ENCODE measurements at places on chromosomes 5 and 9. TPM values are rescaled to one million over a fixed set of nuclear protein-coding genes. Genes with fewer than 3 reads are reported as not detected.

URM1 gene
- 56.4 TPM for total RNA-seq

EFNA5 gene
- 4.1 TPM for total RNA-seq

PCDHGA6 gene
- 3.0 TPM for total RNA-seq

ARL14EPL gene
- not detected for total RNA-seq

TMEM252 gene
- total RNA-seq = not detected

DDX4 gene
- total RNA-seq = not detected

PHF24 gene
- not detected for total RNA-seq

PRRX2 gene
- total RNA-seq = not detected

DNA sequence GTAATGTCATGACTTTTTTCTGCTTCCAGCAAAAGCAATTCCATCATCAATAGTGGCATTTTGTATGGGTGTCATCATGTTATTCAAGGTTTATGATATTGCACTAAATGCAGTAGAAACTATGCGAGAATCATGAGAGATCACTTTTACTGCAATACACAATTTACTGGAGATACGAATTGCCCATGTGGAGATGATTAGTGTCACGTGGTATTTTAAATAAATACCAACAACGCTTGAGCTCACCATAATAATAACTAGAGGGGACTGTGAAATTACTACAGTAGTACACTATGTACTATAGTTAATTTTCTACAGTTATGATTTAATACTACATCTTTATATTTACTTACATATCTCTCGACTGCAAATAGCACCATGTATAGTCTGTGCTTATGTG is 49.7 kb downstream of the FAM174A start:
- peaks cover 15% of the 10 kb centered on the region for H3K36me3 ChIP-seq
- H3K4me3 ChIP-seq = no peak overlapping the region
- H3K27ac ChIP-seq = no peak overlapping the region
- no peak for DNase-seq

DNA sequence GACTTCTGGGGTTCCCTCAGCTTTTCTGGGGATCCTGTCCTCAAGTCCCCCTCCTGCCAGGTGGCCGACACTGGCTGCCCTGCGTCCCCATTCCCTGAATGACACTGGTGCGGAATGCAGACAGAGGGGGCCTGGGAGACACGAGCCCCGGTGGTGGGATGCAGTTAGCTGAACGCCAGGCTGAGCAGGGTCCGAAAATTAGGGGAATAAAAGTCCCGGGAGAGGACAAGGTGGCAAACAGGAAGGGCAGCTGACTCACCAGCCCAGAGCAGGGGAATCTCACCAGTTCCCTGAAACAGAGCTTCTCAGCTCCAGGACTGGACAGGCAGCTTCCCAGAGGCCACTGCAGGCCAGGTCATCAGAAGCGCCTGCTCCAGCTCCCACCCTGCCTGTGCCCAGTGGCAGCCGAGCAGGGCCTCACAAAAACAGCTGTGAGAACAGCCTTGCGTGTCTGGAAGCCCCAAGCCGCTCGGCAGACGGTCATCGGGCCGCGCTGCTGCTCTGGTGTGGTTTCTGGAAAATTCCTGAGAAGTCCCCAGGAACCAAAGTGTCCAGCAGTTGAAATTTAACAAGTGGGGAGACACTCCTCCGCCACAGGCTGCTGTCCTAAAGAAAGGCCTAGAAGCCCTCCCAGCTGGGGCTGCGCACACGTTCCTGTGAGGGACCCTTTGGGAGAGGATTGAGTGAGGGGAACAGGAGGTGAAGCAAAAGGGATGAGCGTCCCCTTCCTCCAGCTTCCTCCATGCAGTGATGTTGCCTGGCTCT is 47.6 kb upstream of the EXOC3 start:
- no peaks in the 10 kb centered on the region for H3K4me1 ChIP-seq
- H3K4me3 ChIP-seq = no peak overlapping the region
- H3K36me3 ChIP-seq = no peaks in the 10 kb centered on the region
- H3K27ac ChIP-seq = no peak overlapping the region

DNA sequence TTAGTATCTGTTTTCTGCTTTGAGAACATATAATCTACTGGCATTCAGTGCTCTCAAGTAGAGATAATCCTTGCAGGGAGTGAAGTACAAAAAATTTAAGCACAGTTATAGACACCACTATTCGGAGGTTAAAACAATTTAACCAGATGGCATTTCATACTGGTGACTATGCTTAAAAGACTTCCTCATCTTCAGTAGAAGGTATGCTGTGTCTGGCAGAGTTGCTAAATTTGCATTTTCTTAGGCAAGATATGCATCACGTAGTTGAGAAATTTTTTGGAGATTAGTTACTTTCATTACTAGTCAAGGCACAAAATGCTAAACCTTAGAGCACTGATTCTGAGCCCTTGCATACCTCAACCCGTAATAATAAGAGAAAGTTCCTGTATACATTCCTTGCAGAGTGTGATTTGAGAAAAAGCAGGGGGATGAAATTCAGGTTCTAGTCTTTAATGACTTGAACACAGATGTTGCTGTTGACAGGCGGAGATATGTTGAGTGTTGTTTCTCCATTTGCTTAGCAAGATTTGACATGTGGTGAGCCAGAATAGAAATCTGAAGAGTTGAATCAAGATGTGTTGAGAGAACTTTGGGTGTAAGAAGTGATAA is 70.8 kb upstream of the STARD4 start:
- H3K27ac ChIP-seq = no peak overlapping the region
- no peaks in the 10 kb centered on the region for H3K36me3 ChIP-seq
- no peaks in the 10 kb centered on the region for H3K4me1 ChIP-seq
- no peak for DNase-seq
- H3K4me3 ChIP-seq = no peak overlapping the region

DNA sequence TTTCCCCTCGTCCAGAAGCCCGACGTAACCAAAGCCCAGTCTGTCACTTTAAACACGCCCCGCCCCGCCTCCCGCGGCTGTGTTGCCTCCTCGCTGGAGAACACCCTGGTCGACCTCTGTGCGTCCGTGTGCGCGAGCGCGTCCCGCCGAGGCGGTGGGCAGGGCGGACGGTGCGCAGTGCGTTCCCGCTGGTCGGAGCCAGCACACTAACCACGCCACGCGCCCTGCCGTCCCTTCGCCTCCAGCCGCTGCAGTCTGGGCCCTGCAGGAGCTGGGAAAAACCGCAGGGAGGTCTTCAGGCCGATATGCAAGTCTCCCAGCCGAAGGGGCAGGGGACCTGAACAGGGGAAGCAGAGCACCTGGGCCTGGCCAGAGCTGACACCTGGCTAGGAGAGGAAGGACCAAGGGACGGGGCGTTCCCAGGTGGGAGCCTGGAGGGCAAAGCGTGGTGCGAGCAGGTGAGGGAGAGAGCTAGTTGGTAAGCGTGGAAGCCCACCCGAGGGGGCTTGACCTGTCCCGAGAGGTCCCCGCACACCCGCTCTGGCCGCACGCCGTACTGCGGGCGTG is 1.3 kb upstream of the PHPT1 start:
- peak; percentile 89 for DNase-seq
- peaks cover 39% of the 10 kb centered on the region for H3K27me3 ChIP-seq
- H3K27ac ChIP-seq = peak overlapping the region; percentile 78
- H3K4me1 ChIP-seq = peaks cover 60% of the 10 kb centered on the region
- peak overlapping the region; percentile 94 for H3K4me3 ChIP-seq

DNA sequence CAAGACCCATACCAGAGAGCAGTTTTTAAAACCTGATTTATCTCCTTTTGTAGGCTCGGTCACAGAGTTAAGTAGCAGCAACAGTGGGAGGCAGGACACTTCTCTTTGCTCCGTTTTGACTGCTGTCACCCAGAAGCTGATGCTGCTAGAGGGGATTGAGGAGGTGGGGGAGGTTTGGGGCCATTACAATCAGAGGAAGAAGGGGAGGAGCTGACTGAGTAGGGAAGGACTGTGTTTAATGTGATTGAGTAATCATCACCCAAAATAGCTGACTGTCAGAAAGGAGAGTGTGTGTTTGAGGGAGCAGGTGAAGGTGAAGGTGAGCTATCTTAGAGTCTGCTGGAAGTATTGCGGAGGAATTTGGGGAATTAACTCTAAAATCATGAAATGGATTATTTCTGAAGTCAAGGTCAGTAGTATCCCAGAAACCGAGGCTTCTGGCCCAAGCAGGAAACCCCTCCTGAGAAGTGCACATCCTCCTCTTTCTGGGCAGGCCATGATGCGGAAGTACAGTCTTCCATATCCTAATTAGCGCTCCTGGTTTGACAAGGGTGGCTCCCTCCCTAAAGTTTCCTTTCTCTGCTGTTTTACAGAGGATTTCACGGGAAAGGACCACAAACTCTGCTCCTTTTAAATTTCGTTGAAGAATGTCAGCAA is 214.9 kb downstream of the PLK2 start:
- H3K4me1 ChIP-seq = peaks cover 11% of the 10 kb centered on the region
- DNase-seq = no peak
- H3K4me3 ChIP-seq = no peak overlapping the region
- no peaks in the 10 kb centered on the region for H3K27me3 ChIP-seq

DNA sequence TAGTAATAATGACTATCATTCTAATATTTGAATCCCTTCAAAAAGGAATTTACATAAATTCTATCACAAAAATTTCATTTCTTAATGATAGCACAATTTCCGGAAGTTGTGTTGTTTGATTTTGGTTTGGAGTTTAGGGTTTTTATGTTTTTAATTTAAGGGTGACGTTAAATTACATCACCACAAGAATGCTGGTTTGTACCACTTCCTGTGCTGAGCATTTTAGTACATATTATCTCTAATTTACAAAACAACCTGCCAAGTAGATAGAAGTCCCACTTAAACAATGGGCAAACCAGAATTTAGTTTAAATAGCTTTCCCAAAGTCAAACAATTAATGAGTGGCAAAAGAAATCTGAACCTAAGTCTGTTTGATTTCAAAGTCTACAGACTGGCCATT is 63.4 kb downstream of the DENND1A start:
- H3K4me3 ChIP-seq = no peak overlapping the region
- H3K27me3 ChIP-seq = no peaks in the 10 kb centered on the region
- peak overlapping the region; percentile 46 for H3K27ac ChIP-seq
- H3K4me1 ChIP-seq = peaks cover 9% of the 10 kb centered on the region
- no peaks in the 10 kb centered on the region for H3K36me3 ChIP-seq

DNA sequence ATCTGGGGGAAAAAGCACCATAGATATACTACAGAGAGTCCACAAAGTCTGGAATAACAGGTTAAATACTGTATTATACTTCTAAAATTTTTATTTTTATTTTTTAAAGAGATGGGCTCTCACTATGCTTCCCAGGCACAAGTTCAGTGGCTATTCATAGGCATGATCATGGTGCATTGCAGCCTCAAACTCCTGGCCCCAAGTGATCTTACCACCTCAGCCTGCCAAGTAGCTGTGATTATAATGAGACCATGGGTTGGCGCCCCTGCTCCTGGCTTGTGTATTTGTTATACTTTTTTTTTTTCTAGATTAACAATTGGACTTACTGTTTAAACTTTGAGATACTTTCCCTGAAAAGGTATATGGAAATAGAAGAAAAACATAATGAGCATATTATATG is 25.9 kb downstream of the ERBIN start:
- H3K4me3 ChIP-seq = no peak overlapping the region
- H3K4me1 ChIP-seq = peaks cover 13% of the 10 kb centered on the region
- H3K27me3 ChIP-seq = no peaks in the 10 kb centered on the region

DNA sequence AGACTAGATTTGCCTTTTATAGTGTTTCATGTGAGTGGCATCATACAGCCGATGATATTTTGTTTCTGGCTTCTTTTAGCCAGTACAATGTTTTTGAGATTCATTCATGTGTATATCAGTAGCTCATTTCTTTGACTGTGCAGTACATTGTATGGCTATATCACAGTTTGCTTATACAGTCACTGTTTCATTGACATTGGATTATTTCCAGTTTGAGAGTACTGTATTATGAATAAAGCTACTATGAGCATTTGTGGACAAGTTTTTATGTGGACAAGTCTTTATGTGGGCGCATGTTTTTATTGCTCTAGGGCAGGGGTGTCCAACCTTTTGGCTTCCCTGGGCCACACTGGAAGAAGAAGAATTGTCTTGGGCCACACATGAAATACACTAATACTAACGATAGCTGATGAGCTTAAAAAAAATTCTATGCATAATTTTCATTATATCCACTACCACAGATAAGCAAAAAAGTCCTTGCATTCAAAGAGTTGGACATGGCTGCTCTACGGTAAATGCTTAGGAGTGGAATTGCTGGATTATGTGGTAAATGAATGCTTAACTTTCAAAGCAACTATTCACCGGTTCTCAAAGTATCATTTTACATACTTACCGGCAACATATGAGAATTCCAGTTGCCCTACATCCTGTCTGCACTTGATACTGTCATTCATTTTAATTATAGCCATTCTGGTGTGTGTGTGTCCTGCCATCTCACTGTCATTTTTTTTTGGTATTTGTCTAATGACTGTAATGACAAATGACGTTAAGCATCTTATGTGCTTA is 177.8 kb downstream of the RGS3 start:
- no peak overlapping the region for H3K27ac ChIP-seq
- no peaks in the 10 kb centered on the region for H3K27me3 ChIP-seq
- DNase-seq = no peak
- no peak overlapping the region for H3K4me3 ChIP-seq

DNA sequence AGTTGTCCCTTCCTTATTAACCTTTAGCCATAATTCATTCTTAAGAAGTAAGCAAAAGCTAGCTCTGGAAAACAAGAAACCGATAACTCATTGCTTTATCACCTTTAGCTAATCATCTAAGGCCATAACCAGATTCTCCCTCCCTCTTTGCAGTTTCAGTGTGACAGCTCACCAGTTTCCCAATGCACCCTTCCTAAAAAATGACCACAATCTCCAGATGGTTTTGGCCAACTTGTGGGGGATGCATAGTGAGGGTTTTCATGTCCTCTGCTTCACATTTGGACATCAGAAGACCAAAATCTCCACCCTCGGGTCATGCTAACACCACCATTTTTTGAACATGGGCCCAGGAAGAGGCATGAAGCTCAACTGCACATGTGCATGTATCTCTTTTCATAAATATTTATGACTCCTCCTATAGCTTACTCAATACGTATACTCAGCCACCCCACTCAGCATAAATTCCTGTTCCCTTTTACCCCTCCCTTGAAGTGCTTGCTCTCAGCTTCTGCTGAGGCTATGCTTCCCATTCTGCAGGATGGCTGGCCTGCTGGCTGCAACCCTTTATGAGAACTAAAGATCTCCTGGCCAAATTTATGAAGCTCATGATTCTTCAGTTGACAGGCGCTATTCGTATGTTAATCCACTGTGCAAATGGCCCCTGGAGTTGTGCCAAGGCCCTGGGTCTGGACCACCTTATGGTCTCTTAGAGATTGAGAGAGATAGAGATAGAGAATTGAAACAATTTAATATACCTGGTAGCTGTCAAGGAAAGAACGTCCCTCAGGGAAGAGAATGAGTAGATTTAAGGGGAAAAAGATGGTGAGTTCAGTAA is 14.8 kb downstream of the PPP3R2 start:
- H3K27ac ChIP-seq = no peak overlapping the region
- no peaks in the 10 kb centered on the region for H3K27me3 ChIP-seq
- DNase-seq = no peak
- no peaks in the 10 kb centered on the region for H3K4me1 ChIP-seq
- H3K4me3 ChIP-seq = no peak overlapping the region

Measured in upper lobe of left lung (tissue), 6 donors.